ENCODE measurements at places on chromosomes 1 and 21.

- DNase-seq = no peak
These were observed 17.8 kb upstream of the POU3F1 start for GRCh38 chr1:38064197-38064903.

DNA sequence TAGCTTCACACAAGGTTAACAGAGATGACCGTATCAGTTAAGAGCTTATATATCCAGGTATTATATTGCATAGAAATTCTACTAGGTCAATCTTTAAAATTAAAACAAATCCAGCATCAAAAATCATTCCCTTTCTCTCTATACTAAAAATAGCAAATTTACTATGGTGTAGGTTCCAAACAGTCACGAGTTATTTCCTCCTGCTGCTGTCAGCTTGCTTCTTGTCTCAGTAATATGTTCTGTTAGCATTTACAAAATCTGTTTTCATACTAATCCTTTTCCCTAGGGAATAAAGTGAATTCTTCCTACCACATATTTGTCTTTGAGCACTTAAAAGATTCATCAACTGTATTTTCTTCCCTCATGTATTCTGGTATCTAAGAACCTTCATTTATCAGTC is 2.5 kb downstream of the WDR26 start:
- DNase-seq = peak; percentile 13

GRCh38 chr21:34812504-34813265 is 143.9 kb downstream of the CLIC6 start:
- DNase-seq = no peak

GRCh38 chr1:88252745-88253144 is 431.3 kb upstream of the PKN2 start:
- no peak for DNase-seq

- DNase-seq = no peak
These were observed 17.4 kb upstream of the HNRNPU start for GRCh38 chr1:244881552-244882280.

- no peak for DNase-seq
These were observed 9.6 kb downstream of the TRIM11 start for GRCh38 chr1:228396770-228397662.

DNA sequence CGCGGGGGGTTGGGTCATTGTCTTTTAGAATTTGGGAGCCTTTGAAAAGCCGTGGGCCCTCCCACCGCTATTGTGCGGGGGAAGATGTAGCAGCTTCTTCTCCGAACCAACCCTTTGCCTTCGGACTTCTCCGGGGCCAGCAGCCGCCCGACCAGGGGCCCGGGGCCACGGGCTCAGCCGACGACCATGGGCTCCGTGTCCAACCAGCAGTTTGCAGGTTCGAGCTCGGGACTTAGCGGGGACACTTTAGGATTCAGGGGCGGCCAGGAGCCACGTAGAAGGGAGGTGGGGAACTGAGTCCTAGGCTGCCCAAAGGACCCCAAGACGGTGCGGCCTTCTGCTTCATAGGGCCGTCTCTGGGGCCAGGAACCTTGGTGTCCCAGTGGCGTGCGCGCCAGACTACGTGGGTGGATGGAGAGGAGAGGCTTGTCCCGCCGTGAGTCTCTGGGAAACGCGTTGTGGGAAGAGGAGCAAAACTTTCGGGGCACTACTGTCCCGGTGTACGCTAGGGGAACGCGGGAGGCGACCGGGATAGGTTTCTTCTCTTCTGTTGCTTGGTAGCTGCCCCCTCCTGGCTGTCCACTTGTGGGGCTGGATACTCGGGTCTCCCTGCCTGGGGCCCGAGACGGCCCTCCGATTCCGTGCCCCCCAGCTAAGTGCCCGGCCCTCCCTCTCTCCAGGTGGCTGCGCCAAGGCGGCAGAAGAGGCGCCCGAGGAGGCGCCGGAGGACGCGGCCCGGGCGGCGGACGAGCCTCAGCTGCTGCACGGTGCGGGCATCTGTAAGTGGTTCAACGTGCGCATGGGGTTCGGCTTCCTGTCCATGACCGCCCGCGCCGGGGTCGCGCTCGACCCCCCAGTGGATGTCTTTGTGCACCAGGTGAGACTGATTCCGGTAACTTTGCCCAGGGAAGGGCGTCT is at the start of gene LIN28A:
Gene LIN28A, plus strand, starts transcription at position 112 of the 918 bp plus-strand sequence. Its CDS starts 75 bp downstream, at position 187.
- DNase-seq = no peak

DNA sequence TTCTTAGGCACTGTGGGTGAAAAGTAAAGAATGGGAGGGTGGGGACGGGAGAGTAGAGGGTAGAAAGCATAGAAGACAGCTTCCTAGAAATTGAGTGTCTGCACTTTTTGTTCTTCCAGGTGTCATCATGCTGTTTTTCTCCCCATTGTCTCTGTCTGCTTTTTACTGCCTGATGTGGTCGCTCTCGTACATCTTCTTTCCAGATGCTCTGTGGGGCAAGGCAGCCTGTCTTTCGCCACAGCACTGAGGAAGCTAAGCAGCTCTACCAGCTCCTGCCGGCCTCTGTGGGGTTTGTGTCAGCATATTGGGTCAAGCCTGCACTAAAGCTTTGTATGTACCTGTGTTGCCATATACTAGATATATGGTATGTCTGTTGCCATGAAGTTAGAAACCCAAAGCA is 13.2 kb downstream of the TMEM269 start:
- DNase-seq = no peak

GRCh38 chr1:198919667-198920398 is 281.0 kb downstream of the PTPRC start:
- DNase-seq = no peak

GRCh38 chr1:203522237-203522636 is 28.3 kb downstream of the OPTC start:
- DNase-seq = no peak

- no peak for DNase-seq
These were observed 11.2 kb downstream of the SFT2D2 start for GRCh38 chr1:168236836-168237611.

DNA sequence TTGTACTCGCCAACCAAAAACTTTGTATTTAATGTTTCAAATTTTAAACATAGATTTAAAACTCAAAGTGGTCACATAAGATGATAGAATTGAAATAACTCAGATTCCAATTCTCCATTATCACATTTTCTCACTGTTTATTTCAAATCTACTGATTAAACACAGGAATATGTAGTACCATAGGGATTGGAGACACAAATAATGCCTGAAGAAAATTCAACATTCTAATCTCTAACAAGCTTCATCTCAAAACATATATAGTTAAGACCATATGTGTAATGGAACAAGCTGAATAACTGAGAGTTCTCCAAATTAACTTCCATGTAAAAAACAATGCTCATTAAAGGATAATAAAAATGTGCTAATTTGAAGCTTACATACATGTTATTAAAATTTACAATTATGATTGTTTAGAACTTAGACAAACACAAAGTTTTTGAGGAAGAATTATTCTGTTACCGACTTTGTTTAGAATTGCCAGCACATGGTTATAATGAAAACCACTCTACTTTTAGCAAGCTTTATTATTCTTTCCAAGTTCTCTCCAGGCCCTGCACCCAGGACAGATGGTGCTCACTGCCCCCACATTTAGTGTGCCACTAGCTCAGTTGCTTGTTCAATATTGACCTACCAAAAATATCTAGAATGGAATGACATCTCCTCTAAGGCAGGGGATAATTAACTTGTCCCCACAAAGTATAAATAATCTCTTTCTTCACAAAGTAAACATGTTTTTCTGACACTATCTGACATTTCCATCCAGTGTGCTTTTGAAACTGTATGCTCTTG is 467.2 kb downstream of the TTLL7 start:
- DNase-seq = no peak

DNA sequence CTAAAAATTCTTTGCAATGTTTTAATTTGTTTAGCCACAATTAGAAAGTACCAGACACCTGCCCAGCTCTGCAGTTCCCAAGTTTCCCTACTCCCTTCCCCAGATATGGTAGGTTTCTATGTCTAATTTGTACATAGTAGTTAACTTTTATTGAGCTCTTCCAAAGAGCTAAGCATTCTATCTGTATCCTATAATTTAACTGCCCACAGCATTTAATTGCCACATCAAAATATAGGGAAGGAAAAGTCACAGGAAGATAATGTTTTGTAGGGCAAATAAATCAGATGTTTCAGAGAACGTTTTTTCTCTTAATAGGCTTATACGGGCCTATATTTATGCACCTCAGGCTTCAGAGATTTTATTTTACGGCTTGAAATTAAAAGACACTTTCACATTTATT is 15.7 kb upstream of the FMO3 start:
- DNase-seq = no peak

DNA sequence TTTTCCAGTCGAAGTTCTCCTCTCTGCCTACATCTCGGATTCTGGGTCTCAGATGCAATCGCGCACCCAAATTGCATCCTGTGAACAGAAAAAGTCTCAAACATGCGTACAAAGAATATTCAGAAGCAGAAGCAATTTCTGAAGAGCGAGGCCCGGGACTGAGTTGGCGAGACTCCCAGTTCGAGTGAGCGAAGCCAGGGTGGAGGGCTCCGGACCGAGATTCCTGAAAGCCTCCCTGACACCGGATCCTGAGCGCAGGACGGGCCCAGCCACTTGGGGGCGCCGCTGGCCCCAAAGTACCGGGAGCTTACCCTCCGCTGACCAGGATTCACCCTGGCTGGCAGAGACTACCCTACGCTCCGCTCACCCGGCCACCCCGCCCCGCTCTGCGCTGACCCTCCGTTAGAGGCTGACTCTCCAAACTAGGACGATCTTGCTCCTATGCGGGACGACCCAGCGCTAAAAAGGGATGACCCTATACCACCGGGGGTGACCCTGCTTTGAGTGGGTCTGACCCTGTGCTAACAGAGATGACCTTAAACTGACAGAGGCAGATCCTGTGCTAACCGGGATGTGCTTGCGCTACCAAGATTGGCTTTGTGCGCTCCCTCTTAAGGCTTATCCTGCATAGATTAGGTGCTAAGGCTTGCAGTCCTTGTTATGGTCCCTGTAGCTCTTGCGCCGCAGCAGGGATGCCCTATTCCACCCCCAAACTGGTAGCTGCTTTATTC is 12.1 kb downstream of the FOXD2 start:
- no peak for DNase-seq

- peak; percentile 22 for DNase-seq
These were observed 252.9 kb downstream of the KCNT2 start for GRCh38 chr1:196355206-196355786.

GRCh38 chr1:213973129-213973528 is 14.6 kb upstream of the PROX1 start:
- DNase-seq = no peak

DNA sequence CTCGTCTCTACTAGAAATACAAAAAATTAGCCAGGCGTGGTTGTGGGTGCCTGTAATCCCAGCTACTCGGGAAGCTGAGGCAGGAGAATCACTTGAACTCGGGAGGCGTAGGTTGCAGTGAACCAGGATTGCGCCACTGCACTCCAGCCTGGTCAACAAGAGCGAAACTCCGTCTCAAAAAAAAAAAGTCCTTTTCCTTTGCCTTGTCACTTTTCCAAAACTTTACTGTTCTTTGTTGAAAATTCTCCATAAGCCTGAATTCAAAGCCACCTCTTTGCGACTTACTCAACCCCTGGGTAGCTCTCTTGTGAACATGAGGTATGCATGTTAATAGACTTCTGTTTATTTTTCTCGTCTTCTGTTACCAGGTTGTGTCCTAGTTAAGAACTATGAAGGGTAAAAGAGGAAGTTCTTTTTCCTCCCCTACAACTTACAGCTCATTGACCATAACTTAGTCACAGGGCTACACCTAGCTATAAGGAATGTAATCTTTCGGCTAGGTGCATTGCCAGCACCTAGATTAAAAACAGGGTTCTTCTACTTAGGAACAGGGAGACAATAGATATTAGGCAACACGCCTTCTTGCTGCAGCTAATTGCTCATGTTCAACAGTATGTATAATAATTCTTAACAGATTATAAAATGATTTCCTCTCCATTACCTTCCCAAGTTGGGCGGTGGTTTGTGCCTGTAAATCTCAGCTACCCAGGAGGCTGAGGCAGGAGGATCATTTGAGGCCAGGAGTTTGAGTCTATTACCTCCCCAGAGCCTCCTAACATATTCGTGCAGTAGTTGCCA is 40.9 kb downstream of the PTAFR start:
- no peak for DNase-seq

DNA sequence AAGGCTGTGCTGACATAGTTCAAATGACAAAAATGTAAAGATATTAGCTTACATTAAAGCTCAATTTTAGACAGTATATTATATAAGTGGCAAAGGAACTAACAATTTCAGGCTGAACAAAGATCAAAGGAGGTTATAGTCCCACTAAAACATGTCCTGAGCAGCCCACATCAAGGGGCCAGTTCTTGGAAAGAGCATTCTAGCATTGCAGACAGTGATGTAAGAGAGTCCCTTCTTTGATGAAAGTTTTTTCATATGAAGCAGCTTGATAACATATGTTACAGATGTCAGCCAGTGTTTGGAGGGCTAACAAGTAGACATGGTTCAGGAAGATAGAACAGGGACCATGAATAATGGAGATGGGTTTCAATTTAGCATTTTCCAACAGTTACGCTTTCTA is 301.7 kb downstream of the NTNG1 start:
- no peak for DNase-seq

GRCh38 chr21:8991088-8991907 is 1530.1 kb upstream of the TPTE start:
- DNase-seq = no peak

- no peak for DNase-seq
These were observed 29.2 kb upstream of the AGPAT3 start for GRCh38 chr21:43835861-43836260.

- no peak for DNase-seq
These were observed 14.0 kb downstream of the CAPZA1 start for GRCh38 chr1:112633628-112634027.

DNA sequence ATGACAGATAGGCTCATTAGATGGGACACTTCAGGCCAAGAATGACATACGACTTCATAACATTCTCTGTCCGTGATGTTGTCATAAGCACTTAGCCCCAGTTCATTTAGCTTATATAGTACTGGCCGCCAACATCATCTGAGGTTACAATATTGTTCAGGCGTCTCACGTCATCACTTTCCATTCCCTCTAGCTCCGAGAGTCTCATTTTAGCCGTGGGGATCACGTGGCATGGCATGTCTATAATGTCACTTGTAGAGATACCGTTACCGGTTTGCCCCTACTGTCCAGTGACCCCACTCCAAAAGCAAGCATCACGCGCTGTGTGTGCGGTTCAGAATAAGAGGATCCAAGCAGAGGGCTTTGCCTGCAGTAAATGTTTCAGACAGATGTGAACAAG is 34.6 kb upstream of the HEATR1 start:
- DNase-seq = no peak

- peak; percentile 90 for DNase-seq
These were observed 225.7 kb downstream of the KCNH1 start for GRCh38 chr1:210908257-210908656.
